Nephron progenitor cell (in vitro differentiated cells): ENCODE measurements at places on chromosomes 7 and 10.

DNA sequence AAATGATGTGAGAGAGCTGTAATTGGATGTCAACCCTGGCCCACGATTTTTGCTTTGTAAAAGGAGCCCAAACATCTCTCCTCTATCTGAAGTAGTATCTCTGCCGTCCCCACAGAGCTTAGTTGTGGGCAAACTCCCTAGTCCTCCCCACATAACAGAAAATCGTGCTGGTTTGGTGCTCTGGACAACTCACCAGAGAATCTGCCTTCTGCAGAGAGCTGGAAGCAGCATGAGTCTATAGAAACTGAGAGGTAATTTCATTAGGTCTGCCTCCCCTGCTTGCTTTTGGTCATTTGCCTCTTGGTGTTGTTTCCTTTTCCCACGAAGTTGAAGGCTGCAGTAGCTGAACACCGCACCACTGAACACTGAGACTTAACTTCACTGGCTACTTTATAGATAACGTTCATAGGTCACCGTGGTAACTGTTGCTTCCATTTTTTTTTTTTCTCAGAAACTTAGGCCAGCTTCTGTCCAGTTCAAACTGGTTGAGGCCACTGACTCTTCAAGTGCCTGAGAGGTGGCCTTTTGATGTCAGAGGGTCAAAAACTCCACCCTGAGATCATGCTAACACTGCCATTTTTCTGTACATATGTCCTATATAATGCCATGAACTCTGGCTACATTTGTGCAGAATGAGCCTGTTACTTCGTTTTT lies 3.3 kb upstream of the CDCA7L start:
- no peak for DNase-seq

- no peak for DNase-seq
Observed at GRCh38 chr10:34670081-34670480, 145.0 kb downstream of the PARD3 start.

GRCh38 chr10:103542764-103543616 lies 49.5 kb downstream of the NEURL1 start:
- peak; percentile 42 for DNase-seq

DNA sequence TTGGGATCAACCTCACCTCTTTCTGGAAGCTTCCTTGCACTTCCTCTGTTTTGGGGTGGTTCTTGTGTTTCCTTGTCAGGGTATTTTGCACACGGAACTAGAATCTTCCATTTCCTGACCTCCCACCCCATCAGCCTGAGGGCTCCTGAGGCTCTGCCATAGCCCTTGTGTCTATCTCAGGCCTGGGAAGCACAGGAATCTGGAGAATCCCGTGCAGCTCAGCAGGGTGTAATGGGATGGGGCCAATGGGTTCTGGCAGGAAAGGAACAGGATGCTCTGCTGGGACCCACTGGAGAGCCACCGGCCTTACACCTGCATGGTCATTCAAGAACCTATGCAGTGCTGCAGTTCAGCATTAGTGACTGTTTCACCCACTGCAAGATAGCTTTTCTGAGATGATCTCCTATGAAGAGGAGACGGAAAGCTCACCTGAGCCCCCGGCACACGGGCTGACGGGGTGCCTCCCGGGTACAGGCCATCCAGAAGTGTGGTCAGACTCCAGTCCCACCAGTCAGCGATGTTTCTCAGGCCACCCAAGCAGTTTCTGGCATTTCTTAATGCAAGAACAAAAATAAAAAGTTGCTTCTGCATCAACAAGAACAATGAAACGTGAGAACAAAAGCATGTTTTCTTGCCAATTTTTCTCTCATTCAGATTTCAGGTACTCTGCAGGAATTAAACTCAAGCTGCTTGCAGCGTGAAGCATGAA lies 133.2 kb downstream of the PKD1L1 start:
- DNase-seq = no peak

DNA sequence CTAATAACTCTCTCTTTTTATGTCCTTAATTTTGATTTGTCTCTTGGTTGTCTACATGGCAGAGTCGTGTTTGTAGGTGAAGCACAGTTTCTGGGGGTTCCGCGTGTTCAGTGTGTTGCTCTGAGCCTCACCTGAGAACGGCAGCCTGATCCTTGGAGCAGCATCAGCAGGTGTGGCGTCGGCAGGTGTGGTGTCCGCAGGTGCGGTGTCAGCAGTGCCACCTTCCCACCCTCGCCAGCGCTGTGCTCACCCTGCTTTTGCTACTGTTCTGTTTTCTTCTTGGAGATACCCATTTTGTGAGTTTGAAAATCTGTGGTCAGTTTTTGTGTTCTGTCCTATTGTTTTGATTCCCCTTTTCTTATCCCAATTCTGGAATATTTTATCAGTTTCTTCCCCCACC lies 406.6 kb downstream of the GLRX3 start:
- no peak for DNase-seq

DNA sequence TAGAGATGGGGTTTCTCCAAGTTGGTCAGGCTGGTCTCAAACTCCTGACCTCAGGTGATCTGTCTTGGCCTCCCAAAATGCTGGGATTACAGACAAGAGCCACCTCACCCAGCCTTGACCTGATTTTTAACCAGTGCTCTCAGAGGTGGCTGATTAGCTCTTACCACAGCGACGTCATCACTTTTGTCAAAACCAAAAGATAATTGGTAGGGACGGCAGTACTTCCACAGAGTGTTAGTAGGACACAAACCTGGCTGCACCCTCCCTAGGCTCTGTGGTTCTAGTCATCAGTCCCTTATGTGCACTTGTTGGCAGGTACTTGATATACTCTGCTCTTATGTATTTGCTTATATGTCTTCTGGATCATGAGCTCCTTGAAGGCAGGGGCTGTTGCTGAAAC lies 74.0 kb downstream of the GPR141 start:
- DNase-seq = no peak

GRCh38 chr10:120942806-120943413 lies 91.7 kb downstream of the WDR11 start:
- peak; percentile 92 for DNase-seq

DNA sequence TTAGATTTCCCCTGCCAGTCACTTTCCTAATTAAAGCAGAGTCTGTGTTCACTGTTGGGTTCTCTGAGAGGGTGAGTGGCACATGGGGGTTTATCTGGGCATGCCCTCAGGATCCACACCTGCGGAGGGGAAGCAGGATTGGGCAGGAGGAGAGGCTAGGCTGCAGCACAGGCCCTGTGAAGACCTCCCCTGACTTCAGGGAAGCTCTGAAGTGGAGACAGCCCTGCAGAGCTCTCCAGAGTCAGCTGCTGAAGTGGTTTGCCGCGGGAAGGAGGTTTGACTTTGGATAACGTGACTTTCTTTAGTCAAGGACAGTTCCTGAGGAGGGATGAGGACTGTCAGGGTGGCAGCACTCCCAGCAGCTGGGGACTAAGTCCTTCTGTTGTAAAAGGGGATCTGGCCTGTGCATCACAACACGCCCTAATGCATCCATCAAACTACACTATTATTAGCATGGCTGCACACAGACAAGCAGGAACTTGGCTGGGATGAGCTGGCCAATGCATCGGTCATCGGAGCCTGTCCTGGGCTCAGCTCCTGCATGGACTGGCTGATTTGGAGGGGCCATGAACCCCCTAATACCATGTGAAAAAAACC lies 50.9 kb upstream of the LEP start:
- no peak for DNase-seq

GRCh38 chr10:53315709-53316108 lies 543.1 kb upstream of the MBL2 start:
- no peak for DNase-seq

- DNase-seq = no peak
Observed at GRCh38 chr10:48758411-48758810, 73.7 kb downstream of the WDFY4 start.

- DNase-seq = peak; percentile 88
Observed at GRCh38 chr10:44386546-44387052, 1.7 kb upstream of the CXCL12 start.

DNA sequence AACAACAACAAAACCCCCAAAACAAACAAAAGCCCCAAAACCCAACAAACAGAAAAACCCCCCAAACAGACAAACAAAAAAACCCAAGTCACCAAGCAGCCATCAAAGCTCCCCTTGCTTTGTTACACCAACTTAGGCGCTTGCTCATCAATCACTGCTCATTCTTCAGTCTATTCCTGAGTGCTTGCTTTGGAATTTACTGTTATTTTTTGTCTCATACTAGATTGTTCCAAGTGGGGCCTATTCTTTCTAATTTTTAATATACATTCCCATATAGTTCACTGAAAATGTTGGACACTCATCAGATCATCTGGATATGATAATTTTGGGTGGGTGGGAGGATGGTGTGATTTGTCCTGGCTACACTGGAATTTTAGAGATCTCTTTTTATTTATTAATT lies 126.0 kb upstream of the JCAD start:
- DNase-seq = no peak

DNA sequence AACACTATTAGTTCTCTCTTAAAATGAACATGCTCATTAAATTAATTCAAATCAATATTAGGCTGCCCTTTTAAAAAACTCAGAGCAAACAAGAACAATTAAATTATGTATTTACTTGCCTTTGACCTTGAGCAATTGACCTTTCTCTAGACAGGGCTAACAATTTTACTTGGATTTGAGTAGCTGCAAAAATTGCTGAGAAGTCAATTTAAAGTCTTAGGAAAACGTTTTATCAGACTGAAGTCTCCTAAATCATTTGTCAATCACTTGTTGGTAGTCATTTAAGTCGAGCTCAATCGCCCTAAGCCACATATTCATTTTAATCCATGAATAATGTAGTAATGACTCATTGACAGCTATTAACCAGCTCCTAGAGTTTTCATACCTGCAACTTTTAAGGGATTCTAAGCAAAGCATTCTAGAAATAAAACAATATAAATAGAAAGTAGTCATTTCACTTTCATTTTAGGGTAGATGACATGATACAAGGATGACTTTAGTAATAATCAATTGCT lies 84.9 kb upstream of the SEC61G start:
- no peak for DNase-seq

- no peak for DNase-seq
Observed at GRCh38 chr10:90480466-90480865, 377.4 kb downstream of the HTR7 start.

GRCh38 chr7:90579181-90579688 lies 16.9 kb upstream of the CDK14 start:
- DNase-seq = no peak

DNA sequence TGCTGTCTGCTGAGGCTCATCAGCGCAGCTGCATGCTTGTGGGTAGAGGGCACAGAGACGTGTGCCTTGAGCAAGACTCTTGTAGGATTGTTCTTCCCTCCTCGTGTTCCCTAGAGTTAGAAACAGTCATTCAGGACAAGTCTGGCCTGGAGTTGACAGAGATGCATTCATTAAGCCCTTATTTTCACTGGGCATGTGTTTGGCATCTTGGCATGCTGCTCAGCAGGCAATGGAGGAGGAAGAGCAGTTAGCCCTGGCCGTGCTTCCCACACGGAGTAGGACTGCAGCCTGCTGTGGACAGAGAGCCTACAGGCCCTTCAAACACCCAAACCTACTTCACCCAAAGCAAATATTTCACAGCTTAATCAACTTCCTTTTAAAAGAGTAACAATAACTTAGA lies 73.0 kb upstream of the GJD4 start:
- DNase-seq = no peak

GRCh38 chr7:27491534-27491933 lies 171.1 kb downstream of the HIBADH start:
- DNase-seq = no peak

GRCh38 chr7:28661826-28662595 lies 249.7 kb downstream of the CREB5 start:
- no peak for DNase-seq

- DNase-seq = peak; percentile 83
Observed at GRCh38 chr7:153061910-153062528, 302.5 kb downstream of the ACTR3B start.

GRCh38 chr7:98872328-98872924 lies 2.6 kb upstream of the TMEM130 start:
- DNase-seq = no peak

- DNase-seq = no peak
Observed at GRCh38 chr7:14207138-14207537, 217.7 kb upstream of the ETV1 start.

- DNase-seq = no peak
Observed at GRCh38 chr10:125187238-125188194, 27.2 kb upstream of the CTBP2 start.

GRCh38 chr10:127280446-127280845 lies 84.1 kb upstream of the INSYN2A start:
- DNase-seq = no peak
